Activated T-cell treated with anti-CD3 and anti-CD28 coated beads, Interleukin-2, amount 50 U/mL, for 72 hours (primary cell): ENCODE measurements at places on chromosomes 12 and 14.
A peak's percentile ranks its signal among the peaks of the same experiment; 100 is the strongest.

DNA sequence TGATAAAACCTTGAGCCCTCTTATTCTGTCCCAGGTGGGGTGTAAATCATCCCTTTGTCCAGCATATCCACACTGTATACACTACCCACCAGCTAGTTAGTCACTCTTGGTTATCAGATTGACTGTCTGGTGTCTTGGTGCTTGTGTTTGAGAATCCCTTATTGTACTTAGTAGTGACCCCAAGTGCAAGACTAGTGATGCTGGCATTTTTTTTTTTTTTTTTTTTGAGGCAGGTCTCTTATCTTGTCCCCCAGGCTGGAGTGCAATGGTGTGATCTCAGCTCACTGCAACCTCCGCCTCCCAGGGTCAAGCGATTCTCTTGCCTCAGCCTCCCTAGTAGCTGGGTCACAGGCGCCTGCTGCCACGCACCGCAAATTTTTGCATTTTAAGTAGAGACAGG lies 5.8 kb downstream of the VRK1 start:
- DNase-seq: no peak

GRCh38 chr14:81430235-81430634 lies 30.1 kb upstream of the STON2 start:
- DNase-seq: no peak

- DNase-seq: no peak
Measured at GRCh38 chr12:49930515-49931288, 19.8 kb upstream of the AQP2 start.

- DNase-seq: peak; percentile 6
Measured at GRCh38 chr12:125773033-125773640, 707.9 kb downstream of the AACS start.

DNA sequence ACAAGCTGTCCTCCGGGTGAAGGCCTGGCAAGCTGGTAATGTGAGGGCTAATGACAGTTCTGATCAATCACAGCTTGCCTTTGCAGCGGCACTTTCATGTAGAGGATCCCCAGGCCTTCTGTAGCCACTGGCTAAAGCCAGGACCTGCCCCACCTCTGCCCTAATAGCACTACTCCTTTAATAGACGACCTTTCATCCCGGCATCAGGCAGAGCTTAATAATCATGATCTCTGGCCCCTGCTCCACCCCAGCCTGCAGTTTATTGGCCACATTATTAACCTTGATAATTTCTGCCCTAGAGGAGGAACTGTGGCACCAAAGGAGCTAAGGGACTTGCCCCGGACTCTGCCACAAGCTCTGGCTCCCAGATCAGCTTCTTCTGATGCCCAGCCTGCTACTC lies 142.3 kb upstream of the TBX3 start:
- DNase-seq: no peak

DNA sequence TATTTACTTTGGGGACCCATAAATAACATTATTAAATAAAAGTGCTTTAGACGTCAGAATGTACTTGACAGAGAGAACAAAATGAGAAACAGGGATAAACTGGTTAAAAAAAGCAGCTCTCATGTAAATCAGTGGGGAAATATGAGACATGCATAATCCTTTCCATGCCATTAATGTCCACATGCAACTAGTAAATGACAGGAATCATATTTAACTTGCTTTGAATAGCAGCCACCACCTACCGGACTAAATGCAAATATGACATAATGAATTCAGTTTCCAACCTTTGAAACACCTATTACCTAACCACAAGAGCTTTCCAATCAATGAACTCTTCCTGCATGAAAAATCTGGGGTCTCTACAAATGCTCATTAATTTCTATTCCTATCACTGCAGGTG lies 19.6 kb downstream of the FGD6 start:
- DNase-seq: no peak

- DNase-seq: peak; percentile 35
Measured at GRCh38 chr14:22112004-22112403, 438.4 kb upstream of the OR4E1 start.

GRCh38 chr14:82126006-82126405 lies 592.4 kb upstream of the SEL1L start:
- DNase-seq: no peak

GRCh38 chr14:66070542-66071319 lies 415.4 kb upstream of the CCDC196 start:
- DNase-seq: peak; percentile 69

DNA sequence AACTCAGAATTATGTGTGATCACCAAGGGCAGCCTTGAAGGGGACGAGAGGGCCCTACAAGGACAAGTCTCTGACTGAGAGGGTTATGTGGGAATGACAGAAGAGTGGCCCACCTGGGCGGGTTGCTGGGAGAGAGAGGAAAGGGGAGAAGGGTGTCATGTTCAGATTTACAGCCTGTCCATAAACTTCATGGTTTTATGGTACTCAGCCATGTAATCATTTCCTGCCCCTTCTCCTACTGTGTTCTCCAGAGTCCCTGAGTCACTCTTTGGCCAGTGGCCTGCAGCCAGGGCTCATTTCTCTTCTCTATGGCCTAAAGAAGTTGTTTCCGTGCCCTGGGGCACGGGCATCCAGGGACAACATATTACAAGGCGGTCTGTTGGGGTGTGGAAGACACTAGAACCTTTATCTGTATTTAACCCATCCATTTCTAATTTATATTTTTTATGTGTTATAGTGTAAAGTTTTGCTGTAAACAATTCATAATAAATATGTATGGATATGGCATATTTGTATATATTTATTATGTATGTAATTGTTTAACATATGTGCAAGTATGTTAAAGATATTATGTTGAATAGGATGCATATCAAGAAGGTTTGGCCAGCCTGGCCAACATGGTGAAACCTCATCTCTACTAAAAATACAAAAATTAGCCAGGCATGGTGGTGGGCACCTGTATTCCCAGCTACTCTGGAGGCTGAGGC lies 26.9 kb downstream of the DDX47 start:
- no peak for DNase-seq

GRCh38 chr14:24673534-24674203 lies 39.7 kb upstream of the GZMB start:
- DNase-seq: peak; percentile 75

GRCh38 chr14:26963711-26964110 lies 365.9 kb upstream of the NOVA1 start:
- DNase-seq: no peak

GRCh38 chr12:53091756-53092155 lies 5.7 kb upstream of the IGFBP6 start:
- no peak for DNase-seq

DNA sequence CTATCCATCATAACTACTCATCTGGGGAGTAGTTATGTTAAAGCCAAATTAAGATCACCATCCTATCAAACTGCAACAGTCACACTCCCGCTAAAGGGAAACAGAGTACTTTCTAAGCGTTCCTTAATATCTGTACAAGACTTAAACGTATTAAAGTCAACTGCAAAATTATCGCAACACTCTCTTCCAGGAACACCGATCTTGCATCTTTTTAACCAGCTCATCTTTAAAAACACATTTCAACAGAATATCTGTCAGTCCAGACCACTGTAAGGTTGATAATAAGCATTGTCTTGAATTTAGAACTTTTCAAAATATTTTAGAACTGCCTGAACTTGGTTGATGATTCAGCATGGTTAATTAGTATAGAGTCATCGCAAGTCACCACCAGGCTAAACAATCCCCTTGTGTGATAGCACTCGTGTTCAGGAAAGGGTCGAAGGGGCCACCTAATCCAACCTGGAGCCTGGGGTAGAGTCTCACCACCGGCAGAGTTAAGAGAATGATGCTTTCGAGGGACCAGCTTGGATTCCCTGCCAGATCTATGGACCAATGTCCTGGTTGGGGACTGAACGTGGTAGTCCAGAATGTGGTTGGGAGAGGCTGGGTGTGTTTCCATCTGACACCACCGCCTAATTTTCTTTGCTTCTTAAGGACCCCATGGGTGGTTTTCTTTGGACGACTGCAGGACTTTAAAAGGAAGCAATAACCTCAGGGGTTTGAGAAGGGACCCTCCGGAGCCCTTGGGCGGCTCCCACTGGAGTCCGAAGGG lies 890 bp downstream of the SPTLC2 start:
- DNase-seq: peak; percentile 14

- DNase-seq: no peak
Measured at GRCh38 chr14:30884901-30885300, 10.5 kb downstream of the COCH start.

DNA sequence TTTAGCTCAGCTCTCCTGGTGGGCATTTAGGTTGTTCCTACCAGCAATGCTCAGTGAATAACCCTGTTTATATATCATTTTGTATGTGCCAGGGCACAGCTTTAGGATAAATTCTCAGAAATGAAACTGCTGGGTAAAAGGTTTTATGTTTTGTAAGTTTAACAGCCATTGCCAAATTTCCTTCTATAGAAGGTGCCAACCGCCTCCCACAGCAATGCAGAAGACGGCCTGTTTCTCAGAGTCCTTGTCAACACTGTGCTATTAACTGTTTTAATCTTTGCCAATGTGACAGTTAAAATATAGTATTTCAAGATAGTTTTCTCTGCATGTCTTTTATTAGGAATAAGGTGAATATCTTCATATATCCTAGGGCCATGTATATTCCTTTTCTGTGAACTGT lies 65.0 kb downstream of the PPP1R13B start:
- no peak for DNase-seq

GRCh38 chr14:20802341-20803084 lies at the start of gene RNASE1:
TSS of gene RNASE1 (minus strand) at chr14:20802844. CDS start at chr14:20802068, 776 bp downstream.
- no peak for DNase-seq

DNA sequence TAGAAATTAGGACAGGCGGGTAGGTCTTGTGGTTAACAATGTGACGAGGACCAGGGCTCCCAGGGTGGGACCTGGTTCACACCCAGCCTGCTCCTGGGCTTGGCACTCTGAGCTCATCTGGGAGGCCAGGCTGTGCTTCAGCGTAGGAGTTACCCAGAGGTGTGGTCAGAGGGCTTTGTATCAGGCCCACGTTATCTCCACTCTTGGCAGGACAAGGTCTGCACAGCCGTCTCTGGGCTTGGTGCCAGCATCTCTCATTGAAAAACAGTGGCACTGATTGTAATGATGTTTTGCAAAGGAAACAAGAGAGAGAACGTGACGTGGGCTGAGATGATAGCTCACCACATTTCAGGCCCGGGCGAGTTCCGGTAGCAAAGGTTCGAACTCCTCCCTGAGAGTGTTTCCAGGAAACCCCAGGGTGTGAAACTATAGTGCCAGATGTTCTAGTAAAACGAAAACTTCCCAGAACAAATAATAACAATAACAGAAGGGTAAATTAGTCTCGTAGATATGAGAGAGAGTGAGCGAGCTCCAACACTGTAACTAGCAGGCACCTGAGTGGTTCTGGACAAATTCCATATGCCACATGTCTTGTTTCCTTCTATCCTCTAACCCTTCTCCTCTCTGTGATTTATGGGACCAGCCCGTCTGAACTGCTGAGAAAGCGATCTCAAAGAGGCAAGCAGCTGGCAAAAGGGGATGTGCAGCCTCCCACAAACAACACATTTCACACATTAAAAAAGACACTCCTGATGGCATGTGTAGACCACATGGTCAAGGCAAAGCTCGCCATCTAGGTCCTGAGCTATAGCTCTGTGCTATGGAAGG lies 227.3 kb downstream of the KTN1 start:
- DNase-seq: peak; percentile 75

DNA sequence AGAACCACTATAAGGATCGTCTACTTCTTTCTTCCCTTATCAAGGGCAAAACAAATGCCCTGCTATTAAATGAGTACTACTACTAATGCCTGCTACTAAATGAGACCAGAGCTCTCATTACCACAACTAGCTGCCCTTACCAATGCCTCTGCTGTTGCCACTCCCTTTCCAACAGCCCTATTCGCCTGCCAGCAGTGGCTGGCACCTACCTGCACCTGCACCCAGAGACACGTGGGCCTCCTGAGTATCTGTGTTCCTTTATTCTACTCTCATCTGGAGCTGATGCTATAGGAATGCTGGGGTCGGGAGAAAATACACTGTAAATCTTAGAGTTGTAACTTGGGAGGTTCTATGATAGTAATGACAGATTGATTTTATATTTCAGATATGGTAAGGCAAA lies 174.7 kb downstream of the SLC2A13 start:
- no peak for DNase-seq

GRCh38 chr14:24085215-24085614 lies 8.9 kb upstream of the PCK2 start:
- no peak for DNase-seq

- DNase-seq: no peak
Measured at GRCh38 chr12:19529951-19530636, 90.8 kb downstream of the AEBP2 start.

DNA sequence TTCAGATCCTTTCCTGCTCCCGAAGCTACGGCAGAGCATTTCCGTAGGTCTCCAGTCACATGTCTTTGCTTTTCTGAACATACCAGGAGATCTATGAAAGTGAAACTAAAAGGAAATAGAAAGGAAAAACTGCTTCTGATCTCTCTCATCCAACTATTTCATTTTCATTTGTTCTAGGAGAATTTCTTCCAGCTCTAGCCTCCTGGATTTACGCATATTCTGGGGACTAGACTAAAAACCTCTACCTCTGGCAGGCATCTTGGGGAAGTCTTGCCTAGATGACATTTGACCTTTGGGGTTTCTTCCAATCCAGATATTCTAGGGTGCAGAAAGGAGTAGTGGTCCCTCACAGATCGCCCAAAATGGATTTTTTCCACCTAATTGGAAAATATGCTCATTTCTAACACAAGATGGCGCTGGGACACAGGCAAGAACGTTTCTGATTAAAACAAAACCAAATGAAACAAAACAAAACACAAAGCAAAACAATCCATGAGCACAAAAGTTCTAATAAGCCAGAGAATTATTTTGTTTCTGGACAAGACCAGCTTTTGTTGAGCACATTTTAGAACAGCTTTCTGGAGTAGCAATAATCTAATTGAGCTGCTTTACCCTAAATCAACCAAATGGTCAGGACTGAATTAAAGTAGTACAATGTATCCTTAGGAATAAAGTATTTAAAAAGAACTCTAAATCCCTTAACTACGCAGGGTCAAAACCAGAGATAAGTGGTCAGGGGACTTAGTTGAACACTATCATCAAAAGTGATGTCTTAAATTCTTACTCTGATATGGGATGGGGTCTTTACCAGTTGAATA lies 12.3 kb upstream of the PARP11 start:
- peak; percentile 46 for DNase-seq

DNA sequence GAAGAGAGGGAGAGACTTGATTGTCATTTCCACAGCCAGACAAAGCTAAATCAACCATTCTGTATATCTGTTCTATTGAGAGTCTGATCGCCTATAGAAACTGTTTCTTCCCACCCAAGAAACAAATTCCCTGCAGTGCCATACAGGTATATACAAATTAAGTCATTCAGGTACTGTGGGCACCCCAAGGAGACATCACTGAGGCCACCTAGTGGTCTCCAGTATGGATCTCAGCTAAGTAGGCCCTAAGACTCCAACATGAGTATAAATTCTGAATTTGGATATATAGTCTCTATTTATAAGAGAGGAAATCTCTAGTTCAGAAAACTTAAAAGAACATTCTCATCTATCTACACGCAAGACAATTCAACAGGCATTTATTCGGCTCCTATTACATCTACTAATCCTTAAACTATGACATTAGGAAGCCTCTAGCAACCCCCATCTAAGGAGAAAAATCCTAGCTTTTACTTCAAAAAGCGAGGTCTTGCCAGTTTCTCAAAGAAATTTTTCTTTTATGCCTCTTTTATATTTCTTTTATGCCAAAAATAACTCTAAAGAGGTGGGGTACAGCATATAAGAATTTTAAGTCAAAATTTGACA lies 62.6 kb downstream of the DCAF5 start:
- no peak for DNase-seq
